ENCODE measurements at places on chromosomes 6 and 20.
A peak's percentile ranks its signal among the peaks of the same experiment; 100 is the strongest.

DNA sequence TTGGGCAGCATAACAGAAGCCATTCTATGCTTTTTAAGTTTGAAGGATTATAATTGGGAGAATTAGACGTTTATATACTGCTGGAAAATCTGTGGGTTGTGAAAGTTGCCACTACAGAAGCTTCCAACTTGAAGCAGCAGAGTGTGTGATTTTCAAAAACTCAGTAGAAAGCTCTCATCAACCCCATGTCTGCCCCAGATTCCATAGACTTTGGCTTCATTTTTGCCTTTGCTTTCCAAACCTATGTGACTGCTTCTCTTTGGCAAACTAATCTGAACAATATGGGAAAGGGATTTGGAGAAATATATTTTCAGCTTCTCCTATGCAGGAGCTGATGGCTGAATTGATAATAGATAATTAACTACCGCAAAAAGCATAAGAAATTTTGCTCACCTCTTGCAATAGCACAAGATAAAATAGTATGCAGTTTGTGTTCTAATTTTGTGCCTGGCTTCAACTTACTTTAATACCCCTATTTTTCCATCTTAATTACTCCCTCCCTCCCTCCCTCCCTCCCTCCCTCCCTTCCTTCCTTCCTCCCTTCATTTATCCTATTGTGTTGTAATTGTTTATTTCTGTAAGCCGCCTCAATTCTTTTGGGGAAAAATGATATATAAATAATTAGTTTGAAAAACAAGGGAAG, 214.1 kb upstream of the HS3ST5 start:
- DNase-seq, result no peak

DNA sequence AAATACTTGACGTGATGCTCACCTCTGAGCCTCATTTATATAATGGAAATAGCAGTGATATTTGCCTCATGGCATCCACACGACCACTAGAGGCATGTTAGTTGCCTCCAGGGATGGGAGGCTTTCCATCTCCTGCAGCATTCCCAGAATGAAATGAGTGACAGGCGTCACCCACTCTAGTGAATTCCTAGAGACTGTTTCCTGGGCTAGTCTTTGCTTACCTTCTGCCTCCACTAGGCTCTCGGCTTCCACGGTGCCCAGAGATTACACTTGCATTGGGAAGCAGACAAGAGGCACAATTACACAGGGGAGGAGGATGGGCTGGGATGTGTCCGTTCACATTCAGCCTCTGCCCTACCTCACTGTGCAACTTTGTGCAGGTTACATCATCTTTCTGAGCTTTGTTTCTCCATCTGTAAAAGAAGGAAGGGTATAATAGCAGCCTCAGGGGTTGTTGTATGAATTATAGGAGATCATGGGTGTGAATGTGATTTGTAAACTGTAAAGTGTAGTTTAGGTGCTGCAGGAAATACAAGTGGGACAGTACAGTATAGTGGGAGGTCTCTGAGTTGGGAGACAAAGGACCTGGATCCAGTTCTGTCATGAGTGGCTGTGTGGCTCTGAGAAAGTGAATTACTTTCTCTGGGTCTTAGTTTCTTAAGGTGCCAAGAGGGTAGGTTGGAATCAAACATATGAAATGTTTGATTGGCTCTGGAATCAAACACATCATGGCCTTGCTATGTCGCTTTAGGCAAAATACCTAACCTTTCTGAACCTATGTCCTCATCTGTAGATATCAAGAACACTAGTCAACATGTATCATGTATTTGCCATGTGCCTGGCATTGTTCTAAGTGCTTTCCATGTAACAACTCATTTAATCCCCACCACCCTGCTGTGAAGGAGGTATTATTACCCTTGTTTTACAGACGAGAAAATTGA, 3.6 kb upstream of the VSTM2L start:
- DNase-seq, result no peak

DNA sequence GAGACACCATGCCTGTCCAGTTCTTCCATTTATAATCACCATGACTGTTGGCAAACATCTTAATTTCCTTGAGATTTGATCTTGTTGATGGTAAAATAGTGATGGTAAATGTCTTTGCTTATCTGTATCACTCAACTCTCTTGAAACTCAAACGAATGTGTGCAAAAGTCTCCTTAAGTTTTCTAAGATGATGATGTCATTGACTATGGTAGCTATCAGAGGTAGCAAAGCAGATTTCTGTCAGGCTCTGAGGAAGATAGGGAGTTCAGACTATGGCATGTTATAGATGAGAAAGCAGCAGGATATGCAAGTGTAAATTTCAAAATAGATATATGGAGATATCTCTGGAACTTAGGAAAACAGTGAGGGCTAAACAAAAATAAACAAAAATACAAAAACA, 121.0 kb upstream of the GJE1 start:
- DNase-seq, result no peak

- no peak for DNase-seq
These were observed 6.0 kb upstream of the CABLES2 start for GRCh38 chr20:62413025-62413570.

DNA sequence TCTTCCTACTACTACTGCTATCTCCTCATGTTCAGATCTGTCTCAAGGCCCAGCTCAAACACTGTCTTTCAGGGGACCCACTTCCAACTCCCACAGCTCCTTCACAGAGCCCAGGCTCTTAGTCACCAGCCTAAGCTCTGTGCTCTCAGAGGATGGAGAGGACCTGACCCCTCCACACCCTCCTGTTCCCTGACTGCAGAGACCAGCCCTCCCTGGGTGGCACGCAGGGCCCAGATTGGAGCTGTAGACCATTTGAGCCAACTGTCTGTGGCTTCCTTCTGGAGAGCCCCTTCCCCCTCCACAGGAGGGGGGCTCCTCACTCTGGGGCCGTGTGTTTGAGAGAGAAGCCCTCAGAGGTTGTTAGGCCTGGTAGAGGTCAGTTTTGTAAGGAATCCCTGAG, 9.8 kb downstream of the SNPH start:
- DNase-seq, result no peak

DNA sequence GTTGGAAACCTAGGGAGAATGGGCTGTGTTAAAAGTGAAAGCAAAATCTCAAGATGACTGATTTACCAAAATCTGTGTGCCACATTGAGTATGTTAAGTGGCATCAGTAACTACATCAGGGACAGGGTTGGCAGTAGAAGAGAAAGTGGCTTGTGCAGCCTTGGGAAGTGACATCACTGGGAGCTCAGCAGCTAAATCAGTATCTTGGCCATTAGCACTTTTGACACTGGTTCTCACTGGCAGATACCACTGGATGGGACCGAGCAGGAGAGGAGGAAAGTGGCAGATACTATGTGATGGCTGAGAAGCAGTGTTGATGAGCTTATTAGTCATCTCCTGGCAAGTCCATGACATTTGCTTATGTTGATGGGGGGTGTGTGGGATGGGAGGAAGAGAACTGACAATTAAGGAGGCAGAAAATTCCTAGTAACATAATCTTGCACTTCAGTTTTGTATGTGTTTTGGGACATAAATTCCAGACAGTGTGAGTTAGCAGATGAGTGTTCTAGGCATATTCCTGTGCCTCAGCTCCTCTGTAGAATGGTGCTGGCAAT, 322.2 kb downstream of the SOX4 start:
- peak; percentile 6 for DNase-seq

DNA sequence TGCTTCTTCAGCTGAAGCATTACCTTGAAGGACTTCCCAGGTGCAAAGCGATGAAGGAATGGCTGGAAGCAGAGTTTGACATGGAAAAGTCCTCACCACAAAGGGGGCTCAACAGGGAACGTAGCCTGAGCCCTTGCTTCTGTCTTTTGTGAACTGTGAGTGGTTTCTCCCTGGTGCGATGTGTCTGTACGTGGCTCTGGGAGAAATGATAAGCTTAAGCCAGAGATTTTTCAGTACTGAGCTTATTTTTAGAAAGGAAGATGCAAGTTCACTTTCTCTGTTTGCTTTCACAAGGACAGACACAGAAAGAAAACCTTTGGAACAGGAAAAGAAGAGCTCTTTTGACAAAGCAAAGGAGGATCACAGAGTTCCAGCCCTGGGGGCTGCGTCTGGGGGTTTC, 79.4 kb downstream of the DACT2 start:
- no peak for DNase-seq

- no peak for DNase-seq
These were observed 80.7 kb downstream of the THBS2 start for GRCh38 chr6:169172946-169173345.

Data from hepatic stellate cell (primary cell).